ENCODE measurements at places on chromosomes 12 and 14.

DNA sequence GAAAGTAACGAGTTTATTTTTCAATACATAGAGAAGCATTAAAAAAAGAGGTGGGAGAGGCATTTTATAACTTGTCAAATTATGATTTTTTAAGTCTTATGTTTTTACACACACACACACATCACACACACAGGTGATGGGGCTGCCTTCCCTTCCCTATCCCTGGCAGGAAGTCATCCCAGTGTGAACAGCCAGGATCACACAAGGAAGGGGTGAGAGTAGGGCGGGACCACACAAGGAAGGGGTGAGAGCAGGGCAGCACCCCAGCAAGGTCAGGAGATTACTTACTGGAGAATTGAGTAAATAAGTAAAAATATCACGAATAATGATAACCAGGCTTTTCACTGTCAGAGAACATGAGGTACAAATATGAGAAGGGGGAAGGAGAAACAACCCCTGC lies 372.6 kb downstream of the SEC23A start:
- no peak for DNase-seq

DNA sequence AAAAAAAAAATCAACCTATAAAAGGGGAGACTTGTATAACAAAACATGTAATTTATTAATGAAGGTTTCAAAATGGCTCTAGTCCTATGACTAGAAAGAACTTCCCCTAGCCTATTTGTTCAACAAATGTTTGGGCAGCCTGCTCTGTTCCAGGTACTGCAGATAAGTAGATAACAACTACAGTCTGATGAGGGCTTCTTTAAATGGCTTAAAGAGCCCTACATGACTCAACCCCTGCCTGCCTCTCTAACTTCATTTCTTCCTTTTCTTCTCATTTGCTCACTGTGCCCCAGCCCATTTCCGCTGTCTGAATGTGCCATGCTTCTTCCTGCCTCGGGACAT lies 21.5 kb downstream of the ALDH6A1 start:
- no peak for DNase-seq

- DNase-seq: no peak
Observed at GRCh38 chr14:58817846-58818245, 180.1 kb downstream of the DACT1 start.

DNA sequence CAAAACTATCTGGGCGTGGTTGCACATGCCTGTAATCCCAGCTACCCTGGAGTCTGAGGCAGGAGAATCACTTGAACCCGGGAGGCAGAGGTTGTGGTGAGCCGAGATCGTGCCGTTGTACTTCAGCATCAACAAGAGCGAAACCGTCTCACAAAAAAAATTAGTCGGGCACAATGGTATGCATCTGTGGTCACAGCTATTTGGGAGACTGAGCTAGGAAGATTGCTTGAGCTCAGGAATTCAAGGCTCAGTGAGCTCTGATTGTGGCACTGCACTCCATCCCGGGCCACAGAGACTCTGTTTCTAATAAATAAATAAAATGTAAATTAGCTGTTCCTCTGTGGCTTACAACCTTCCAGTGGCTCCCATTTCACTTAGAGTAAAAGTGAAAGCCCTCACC lies 28.0 kb downstream of the RCOR1 start:
- no peak for DNase-seq

DNA sequence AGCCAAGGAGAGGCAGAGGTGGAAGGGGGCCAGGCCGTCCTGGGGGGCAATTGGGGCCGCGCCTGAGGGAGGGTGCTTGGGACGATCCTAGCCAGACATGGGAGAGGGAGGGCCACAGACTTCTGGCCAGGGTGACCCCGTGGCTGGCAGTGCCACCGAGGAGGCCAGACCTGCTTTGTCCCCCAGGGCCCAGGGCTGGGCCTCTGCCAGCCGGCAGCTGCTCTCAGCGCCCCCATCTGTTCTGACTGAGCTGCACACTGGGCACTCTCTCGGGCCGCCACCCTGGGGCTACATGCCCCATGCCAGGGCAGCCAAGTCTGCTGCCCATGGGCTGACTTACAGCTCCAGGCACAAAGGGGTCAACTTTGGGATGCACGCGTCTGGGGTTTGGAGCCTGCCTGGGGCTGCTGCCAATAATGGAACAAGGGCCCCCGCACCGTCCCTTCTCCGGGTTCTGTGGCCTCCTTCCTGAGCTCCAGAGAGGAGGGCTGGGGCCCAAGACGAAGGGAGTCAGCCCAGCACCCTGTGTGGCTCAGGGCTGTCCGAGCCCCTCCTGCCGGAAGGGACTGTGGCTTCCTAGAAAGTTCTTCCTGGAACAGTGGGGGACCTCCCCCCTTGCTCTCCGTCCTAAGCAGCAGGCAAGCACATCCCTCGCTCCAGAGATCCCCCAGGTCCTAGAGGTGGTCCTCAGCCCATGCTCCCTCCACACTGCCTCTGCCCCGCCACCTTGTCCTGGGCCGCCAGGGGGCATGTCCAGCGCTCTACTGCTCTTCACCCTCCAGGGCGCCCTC lies 1.1 kb downstream of the ADSS1 start:
- DNase-seq: no peak

GRCh38 chr12:47098099-47098498 lies 18.3 kb upstream of the AMIGO2 start:
- DNase-seq: no peak

Measured in CD4-positive, alpha-beta T cell treated with Interleukin-1 beta for 1 hour (primary cell).